ENCODE measurements at places on chromosomes 3 and 15.

- no peak for DNase-seq
Observed at GRCh38 chr15:34952481-34952880, 17.1 kb downstream of the AQR start.

GRCh38 chr15:66657185-66658020 is 44.6 kb upstream of the SMAD6 start:
- DNase-seq: no peak

DNA sequence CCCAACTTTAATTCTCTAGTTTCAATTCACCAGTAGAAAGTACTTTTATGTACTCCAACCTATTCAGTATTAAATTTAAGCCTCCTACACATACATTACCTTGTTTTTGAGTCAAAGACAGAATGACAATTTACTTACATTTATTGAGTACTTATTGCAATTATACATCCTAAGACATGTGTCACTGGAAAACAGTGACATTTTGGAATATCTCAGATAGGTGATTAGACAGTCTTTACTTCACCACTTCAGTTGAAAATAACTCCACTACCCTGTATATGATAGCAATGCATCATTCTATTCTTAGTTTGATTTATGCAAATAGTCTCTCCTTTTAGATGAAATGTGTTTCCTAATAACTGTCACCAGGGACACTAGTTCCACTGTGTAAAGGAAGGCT is 461.5 kb downstream of the TUSC7 start:
- DNase-seq: no peak

DNA sequence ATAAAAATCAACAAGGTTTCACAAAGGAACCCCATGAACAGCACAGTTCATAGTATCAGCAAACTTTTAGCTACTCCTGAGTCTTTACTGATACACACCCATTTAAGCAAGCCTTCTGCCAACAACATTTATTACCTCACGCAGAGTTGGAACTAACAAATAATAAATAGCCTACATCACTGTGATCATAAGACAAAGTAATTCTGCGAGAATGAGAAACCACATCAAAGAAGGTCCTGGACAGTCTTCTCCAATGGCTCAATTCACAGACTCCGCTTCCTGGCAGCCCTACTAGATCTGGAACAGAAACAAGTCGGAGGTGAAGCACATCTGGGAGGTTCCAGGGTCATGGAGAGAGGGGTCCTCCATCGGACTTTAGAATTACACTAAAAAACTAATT is 37.0 kb downstream of the LDHAL6B start:
- no peak for DNase-seq

- no peak for DNase-seq
Observed at GRCh38 chr3:69499899-69500421, 114.1 kb upstream of the FRMD4B start.

DNA sequence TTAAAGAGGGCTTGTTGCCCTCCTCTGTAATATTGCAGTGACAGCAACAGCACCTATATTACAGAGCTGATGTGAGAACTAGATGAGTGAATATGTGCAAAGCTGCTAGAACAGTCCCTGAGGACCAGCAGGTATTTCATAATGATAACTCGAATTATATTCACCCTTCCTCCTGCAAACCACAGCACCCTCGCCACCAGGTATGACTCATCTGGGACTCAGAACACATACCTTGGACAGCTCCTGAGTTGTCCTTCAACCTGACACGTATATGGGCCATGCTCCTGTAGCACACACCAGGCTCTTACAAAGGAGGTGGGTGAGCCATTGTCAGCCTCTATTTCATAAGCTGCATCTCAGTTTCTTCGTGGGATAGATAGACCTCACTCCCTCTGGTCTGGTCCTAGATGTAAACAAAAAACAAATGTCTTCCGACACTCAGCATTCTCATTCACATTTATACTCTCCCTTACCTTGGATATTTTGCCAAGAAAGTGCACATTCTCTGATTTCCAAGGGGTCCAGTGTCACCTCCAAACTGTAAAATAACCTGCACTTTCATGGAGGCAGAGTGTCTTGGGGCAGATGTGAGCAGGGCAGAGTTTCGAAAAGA is 124.5 kb downstream of the TLE3 start:
- no peak for DNase-seq

- no peak for DNase-seq
Observed at GRCh38 chr3:126142652-126143051, 37.7 kb downstream of the ALDH1L1 start.

GRCh38 chr15:95368191-95368590 is 962.3 kb upstream of the NR2F2 start:
- no peak for DNase-seq

DNA sequence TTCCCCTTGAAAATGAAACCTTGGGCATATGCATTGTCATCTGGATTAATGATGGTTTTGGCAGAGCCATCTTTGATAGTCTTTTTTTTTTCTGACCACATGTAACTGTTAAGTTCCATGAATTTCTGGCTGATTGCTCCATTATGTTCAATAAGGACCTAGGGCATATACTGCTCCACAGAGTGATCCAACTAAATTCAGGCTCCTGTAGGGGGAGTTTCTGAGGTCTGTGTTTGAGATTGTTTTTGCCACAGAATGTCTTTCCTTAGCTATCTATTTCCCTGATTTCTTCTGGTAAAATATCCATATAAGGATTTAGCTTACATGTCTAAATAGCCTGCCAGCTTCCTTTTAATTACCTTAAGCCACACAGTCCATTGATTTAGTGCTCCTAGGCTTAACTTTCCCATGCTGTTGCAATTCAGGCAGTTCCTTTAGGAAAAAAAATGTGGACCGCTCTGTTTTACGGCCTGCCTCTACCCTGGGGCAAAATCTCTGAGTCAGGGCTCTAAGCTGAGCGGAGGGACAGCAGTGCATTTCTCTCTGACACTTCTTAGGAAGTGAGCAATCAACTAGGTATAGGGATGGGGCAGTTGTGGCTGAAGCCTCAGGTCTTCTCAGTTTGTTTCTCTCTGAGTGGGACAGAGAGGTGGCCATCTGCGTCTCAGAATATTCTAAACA is 796.2 kb downstream of the NR2F2 start:
- DNase-seq: no peak

- DNase-seq: no peak
Observed at GRCh38 chr3:58560771-58561311, 16.4 kb downstream of the FAM107A start.

- DNase-seq: no peak
Observed at GRCh38 chr15:35281515-35281914, 196.4 kb upstream of the NANOGP8 start.
